CD4-positive, alpha-beta T cell treated with Interleukin-15 for 4 hours (primary cell): ENCODE measurements at places on chromosomes 12 and 14.

DNA sequence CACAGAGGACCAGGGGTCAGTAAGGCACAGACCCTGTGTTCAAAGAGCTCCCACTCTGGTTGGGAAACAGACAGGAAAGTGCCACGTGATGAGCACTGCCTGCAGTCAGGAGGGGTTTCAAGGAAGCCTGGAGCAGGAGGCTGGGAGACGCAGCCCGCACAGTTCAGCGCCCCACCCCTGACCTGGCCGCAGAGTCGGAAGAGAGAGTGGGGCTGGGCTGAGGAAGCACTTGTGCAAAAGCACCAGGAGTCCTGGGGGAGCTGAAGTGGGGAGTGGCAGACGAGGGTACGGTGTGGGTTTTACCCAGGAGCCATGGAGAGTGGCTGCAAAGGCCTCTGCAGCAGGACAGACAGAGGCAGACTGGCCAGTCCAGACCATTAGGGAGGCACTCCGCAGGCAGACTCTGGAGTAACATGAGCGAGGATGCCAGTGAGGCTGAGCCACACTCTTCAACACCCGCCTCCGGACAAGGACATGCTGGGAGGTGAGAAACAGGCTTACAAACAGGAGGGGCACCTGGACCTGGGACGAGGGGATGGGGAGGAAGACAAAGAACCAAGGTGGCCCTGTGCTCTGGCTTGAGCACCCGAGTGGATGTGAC lies 85.7 kb upstream of the GPR68 start:
- DNase-seq, result no peak

- DNase-seq, result peak; percentile 80
Observed at GRCh38 chr12:106223485-106224354, 24.1 kb downstream of the CKAP4 start.

DNA sequence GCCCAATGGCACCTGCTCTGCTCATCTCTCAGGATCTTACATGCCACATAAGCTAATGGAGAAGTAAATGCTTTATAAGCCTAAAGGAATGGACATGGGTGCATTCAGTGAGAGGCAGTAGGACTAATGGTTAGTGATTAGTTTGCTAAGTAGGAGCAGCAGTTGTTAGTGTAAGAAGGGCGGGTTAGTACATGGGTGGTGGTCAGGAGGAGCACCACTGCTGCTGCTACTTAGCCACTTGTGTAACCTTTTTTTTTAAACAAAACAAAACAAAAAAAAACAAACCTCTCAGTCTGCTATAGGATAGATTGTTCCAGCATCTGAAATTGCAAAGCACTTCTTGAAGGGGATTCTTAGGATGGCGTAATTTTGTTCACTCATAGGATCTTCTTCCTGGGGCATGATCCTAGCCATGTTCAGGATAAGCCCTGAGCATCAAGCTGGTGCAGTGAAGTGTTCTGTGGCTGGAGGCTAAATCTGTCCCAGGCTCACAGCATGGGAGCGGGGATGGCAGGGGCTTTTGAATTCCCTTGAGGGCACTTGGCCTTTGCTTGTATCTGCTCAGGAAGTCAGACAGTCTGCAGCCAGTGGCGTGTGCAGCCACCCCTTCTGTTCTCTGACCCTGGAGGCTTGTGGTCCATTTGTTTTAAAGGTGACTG lies 63.6 kb downstream of the CHST11 start:
- no peak for DNase-seq

- DNase-seq, result no peak
Observed at GRCh38 chr14:83473416-83474235, 1940.0 kb upstream of the SEL1L start.

DNA sequence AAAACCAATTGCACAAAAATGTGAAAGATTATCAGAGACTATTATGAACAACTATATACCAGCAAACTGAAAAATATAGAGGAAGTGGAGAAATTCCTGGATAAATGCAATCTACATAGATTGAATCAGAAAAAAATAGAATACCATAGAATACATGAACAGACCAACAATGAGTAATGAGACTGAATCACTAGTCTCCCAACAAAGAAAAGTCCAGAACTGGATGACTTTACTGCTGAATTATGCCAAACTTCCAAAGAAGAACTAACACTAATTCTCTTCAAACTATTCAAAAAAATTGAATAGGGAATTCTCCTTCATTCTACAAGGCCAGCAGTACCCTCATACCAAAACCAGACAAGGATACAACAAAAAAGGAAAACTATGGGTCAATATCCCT lies 60.6 kb downstream of the GUCY2C start:
- no peak for DNase-seq

GRCh38 chr12:68800294-68800693 lies 7.7 kb upstream of the MDM2 start:
- DNase-seq, result no peak

DNA sequence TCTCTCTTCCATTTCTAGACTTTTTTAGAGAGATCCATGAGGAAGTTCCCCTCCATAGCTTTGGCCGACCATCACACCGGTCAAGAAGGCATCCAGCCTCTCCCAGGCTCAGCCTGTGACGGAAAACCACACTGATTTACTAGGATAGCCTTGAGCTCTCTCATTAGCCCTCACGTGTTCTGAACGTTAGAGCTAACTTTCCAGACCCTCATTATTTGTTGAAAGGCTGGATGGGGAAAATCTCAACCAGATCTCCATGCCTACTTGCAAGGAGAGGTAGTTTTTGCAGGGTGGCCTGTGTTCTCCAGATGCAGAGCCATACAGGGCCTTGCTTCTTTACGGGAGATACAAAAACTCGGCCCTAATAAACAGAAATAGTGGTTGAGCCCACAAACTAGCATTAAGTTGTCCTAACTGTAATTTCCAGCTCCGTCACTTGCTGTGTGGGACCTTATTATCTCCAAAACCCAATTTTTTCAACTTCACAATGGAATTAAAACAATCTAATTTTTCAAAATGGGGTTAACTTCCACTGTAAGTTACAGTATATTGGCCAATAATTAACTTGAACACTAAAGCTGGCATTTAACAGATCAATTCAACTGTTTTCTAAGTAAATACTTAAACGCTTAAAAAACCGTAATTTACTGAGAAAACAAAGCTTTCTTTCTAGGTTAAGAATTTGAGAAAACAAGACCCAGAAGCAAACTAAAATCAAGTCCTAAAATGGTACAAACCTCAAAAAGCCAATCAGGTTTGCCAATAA lies 65.3 kb downstream of the KLHL28 start:
- DNase-seq, result no peak

DNA sequence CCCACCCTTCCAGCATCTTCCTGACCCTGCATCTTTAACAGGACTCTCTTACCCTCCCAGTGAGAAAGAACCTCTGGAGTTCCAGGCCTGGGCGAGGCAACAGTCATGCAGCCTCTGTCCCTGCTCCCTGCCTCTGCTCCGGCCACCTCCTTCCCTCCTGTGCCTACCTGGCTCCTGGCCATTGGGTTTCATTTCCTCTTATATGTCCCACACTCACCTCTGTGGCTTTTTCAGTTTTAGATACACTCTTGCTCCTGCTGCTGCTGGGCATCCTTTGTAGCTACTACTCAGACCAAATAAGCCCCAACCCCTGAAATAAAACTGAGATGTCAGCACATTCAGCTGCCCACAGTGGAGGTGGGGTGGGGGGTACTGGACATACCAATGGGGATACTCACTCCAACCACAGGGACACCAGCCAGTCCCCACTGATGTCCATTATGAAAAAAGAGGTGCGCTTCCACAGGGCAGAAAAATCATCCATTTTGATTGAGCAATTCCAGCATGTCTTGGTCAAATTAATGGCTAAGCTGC lies 99.1 kb upstream of the NRXN3 start:
- no peak for DNase-seq

- no peak for DNase-seq
Observed at GRCh38 chr12:85029456-85029855, 6.6 kb downstream of the TSPAN19 start.

DNA sequence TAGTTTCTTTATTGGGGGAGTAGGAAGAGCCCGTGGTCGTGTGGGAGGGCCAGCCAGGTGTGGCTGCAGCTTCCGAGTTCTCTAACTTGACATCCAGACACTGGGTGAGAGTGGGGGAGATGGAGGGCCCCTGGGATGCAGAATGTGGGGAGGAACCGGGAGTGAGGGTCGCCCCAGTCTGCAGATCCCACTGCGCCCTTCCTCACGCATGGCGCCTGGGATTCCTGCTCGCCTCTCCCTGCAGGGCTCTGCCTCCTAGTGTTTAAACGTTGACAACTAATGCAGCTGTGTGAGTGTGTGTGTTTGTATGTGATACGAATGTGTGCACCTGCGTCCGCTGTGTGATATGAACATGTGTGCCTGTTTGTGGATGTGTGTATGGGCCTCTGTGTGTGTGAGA lies 34.6 kb downstream of the FZD10 start:
- no peak for DNase-seq

DNA sequence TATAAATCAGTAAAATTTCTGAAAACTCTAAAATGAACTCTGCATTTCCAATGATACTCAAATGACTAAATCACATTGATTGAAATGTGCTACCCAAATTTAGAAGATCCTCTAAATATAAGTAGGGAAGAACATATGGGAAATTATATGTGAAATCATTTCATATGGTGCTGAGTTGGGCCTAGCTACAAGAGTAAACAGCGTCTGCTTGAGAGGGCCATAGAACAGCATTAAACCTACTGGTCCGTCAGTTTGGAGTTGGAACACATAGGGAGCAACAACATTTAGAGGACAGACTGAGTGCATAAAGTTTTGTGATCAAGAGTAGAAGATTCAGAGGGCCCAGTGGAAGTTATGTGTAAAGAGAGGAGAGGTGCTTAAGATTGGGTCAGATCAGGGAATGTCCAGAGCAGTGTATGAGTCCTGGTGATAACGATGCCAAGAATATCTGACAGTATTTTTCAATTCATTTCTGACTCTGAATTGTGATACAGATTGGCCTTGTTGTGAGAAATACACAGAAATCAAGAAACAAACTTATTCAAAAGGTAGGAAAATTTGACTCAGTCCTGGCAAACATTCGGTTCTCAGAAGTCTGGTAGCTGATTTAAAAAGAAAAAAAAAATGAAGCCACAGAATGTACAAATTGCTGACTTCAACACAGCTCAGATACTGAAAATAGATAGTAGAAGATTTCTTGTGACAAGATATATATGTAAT lies 362.2 kb downstream of the CCDC91 start:
- DNase-seq, result no peak

- DNase-seq, result no peak
Observed at GRCh38 chr14:81831128-81831820, 297.6 kb upstream of the SEL1L start.

- no peak for DNase-seq
Observed at GRCh38 chr12:82862876-82863649, 176.4 kb downstream of the TMTC2 start.

- no peak for DNase-seq
Observed at GRCh38 chr12:2805143-2805520, 7.3 kb upstream of the ITFG2 start.

DNA sequence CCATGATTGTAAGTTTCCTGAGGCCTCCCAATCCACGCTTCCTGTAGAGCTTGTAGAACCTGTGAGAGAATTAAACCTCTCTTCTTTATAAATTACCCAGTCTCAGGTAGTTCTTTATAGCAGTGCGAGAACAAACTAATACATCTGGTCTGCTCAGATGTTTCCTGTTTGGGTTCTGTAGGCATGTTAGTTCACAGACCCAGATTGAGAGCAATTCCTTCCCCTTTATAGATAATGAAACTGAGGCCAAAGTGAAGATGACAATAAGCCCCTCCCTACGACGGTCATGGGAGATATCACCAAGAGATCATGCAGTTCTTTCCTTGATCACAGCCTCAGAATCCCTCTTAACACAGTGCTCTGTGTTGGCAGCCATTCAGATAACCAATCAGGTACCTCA lies 76.5 kb upstream of the CLMN start:
- DNase-seq, result no peak

DNA sequence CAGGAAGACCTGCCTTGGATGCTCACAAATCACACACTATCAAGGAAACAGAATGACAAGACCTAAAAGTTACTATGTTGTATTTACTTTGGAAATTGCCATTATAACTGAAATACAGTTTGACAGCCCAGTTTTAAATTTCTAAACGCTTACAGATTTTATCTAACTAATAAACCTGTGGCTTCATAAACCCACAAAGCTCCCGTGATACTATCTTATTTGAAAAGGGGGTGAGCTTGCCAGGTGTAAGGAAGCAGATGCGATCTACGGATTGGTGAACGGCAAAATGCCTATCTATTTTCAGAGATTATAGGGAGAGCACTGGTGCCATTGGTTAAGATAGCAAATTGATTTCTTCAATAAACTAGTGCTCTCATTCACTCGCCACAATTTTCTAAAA lies 485.5 kb downstream of the BCAT1 start:
- DNase-seq, result no peak

DNA sequence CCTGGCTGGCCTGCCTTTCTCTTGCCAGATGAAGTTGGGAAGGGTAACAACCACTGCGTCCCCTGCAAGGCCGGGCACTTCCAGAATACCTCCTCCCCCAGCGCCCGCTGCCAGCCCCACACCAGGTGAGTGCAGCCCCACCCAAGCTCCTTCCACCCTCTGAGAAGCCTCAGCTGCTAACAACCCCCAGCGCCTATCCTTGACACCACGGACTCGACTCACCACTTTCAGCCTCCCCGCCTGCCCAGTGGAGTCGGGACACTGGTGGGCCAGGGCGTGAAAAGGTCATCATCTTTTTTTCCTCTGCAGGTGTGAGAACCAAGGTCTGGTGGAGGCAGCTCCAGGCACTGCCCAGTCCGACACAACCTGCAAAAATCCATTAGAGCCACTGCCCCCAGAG lies 2.1 kb downstream of the LTBR start:
- DNase-seq, result no peak

DNA sequence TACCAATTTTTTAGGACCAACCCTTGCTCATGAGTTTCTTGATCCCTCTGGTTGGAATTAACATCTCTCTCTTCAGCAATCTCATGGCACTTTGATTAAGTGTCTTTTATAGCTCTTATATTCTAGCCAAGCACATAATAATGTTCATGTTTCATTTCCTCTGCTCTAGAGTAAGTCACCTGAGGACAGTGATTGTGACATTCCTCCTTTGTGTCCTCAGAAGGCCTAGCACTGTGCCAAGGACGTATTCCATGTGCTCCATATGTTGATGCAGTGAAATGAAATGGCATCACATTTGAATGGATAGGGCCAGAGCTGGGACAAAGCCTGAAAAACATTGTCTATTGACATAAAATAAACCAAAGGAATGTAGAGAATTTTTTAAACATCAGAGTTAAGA lies 322.8 kb upstream of the PRICKLE1 start:
- no peak for DNase-seq
